ENCODE measurements at places on chromosomes 13 and 19. TPM values are rescaled to one million over a fixed set of nuclear protein-coding genes. Genes with fewer than 3 reads are reported as not detected.

Gene PROZ
- not detected for total RNA-seq

Gene SLC25A41
- total RNA-seq, result not detected

Gene FCAR
- not detected for total RNA-seq

Gene PLIN4
- total RNA-seq, result 0.90 TPM

All from fibroblast of the aortic adventitia (primary cell).